T-helper 17 cell (primary cell): ENCODE measurements at places on chromosomes 16 and 17. TPM values are rescaled to one million over a fixed set of nuclear protein-coding genes. Genes with fewer than 3 reads are reported as not detected.
A peak's percentile ranks its signal among the peaks of the same experiment; 100 is the strongest.

SAMD14 gene
- 1.7 TPM for total RNA-seq

TERB1 gene
- total RNA-seq, result 0.40 TPM

HEATR3 gene
- 12.0 TPM for total RNA-seq

TMEM88 gene
- 31.0 TPM for total RNA-seq

GRCh38 chr17:36683387-36683786, 82.0 kb downstream of the MRM1 start:
- H3K36me3 ChIP-seq, result no peaks in the 10 kb centered on the region
- H3K4me3 ChIP-seq, result no peak overlapping the region
- H3K27me3 ChIP-seq, result peaks cover 14% of the 10 kb centered on the region
- H3K4me1 ChIP-seq, result peaks cover 5% of the 10 kb centered on the region
- DNase-seq, result no peak

- no peak for DNase-seq
- peaks cover 28% of the 10 kb centered on the region for H3K4me1 ChIP-seq
- no peaks in the 10 kb centered on the region for H3K36me3 ChIP-seq
- H3K27me3 ChIP-seq, result no peaks in the 10 kb centered on the region
- H3K27ac ChIP-seq, result peak overlapping the region; percentile 94
Observed at GRCh38 chr16:2487517-2487842, 12.6 kb downstream of the TBC1D24 start.

GRCh38 chr16:84844049-84844350, 24.2 kb downstream of the CRISPLD2 start:
- H3K4me1 ChIP-seq, result peaks cover 14% of the 10 kb centered on the region
- no peak overlapping the region for H3K27ac ChIP-seq
- peaks cover 43% of the 10 kb centered on the region for H3K27me3 ChIP-seq
- no peak for DNase-seq

DNA sequence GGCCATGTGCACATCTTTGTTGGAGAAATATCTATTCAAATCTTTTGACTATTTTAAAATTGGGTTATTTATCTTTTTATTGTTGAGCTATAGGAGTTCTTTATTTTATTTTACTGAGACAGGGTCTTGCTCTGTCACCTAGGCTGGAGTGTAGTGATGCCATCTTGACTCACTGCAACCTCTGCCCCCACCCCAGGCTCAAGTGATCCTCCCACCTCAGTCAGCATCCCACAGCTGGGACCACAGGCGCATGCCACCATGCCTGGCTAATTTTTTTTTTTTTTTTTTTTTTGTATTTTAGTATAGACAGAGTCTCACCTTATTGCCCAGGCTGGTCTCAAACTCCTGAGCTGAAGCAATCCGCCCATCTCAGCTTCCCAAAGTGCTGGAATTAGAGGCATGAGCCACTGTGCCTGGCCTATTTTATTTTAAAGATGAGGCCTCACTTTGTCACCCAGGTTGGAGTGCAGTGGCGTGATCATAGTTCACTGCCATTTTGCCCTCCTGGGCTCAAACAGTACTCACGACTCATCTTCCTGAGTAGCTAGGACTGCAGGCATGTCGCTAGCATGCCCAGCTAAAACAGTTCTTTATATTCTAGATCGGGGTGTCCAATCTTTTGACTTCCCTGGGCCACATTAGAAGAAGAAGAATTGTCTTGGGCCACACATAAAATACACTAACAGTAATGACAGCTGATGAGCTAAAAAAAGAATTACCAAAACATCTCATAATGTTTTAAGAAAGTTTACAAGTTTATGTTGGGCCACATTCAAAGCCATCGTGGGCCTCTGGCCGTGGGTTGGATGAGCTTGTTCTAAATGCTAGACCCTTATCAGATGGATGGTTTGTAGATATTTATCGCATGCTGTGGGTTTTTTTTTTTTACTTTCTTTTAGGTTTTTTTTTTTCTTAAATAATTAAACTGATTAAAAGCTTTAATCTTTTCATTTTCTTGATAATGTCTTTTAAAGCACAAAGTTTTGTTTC, 13.7 kb downstream of the TENT4B start:
- H3K27me3 ChIP-seq, result no peaks in the 10 kb centered on the region
- no peak for DNase-seq
- H3K4me1 ChIP-seq, result peaks cover 32% of the 10 kb centered on the region
- no peak overlapping the region for H3K27ac ChIP-seq
- H3K36me3 ChIP-seq, result no peaks in the 10 kb centered on the region

GRCh38 chr17:37039269-37039668, 90.5 kb downstream of the AATF start:
- peaks cover 6% of the 10 kb centered on the region for H3K36me3 ChIP-seq
- no peak for DNase-seq
- no peaks in the 10 kb centered on the region for H3K27me3 ChIP-seq
- H3K4me1 ChIP-seq, result peaks cover 9% of the 10 kb centered on the region
- H3K27ac ChIP-seq, result no peak overlapping the region

GRCh38 chr16:82183004-82183397, 13.0 kb upstream of the MPHOSPH6 start:
- H3K36me3 ChIP-seq, result no peaks in the 10 kb centered on the region
- peaks cover 32% of the 10 kb centered on the region for H3K27me3 ChIP-seq
- H3K4me3 ChIP-seq, result no peak overlapping the region
- H3K27ac ChIP-seq, result no peak overlapping the region
- H3K4me1 ChIP-seq, result no peaks in the 10 kb centered on the region
- no peak for DNase-seq

- peak overlapping the region; percentile 68 for H3K4me3 ChIP-seq
- H3K27ac ChIP-seq, result peak overlapping the region; percentile 79
- H3K36me3 ChIP-seq, result no peaks in the 10 kb centered on the region
- DNase-seq, result no peak
Observed at GRCh38 chr16:88640498-88641247, 2.3 kb downstream of the IL17C start.

DNA sequence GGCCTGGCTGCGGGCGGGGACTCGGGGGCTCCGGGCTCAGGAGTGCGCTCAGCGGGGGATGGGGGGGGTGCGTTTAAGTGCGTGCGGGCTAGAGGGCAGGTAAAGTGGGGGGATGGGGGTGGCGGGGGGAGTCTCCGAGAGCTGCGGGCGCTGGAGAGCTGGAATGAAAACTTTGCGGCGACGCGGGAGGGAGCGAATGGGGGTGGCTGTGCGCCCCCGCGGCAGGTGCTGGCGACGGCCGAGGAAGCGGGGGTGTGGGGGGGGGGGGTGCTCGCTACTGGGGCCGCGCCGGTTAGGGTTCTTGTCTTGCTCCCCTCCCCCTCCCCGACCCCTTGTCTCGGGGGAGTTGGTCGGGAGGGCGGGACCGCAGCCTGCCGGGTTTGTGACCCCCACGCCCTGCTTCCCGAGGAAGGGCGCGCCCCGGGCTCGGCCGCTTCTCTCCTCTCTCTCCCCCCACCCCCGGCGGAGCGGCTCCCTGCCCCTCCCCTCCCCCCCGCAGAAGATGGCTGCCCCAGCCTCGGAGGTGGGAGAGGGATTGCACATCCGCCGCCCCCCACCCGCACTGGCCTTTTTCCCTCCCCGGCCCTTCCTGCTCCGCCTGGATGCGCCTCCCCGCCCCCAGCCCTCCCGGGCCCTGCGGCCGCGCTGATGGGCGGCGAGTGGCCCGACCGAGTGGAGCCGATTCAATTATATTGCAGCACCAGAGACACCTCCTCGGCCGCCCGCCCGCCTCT, 649 bp downstream of the GSE1 start:
- H3K27ac ChIP-seq, result no peak overlapping the region
- H3K4me1 ChIP-seq, result peaks cover 20% of the 10 kb centered on the region
- H3K36me3 ChIP-seq, result no peaks in the 10 kb centered on the region
- H3K4me3 ChIP-seq, result peak overlapping the region; percentile 85

GRCh38 chr17:74282587-74283370, 8.7 kb downstream of the DNAI2 start:
- peak overlapping the region; percentile 90 for H3K27ac ChIP-seq
- no peaks in the 10 kb centered on the region for H3K36me3 ChIP-seq
- peaks cover 32% of the 10 kb centered on the region for H3K4me1 ChIP-seq
- no peaks in the 10 kb centered on the region for H3K27me3 ChIP-seq
- DNase-seq, result peak; percentile 26
- peak overlapping the region; percentile 58 for H3K4me3 ChIP-seq
